Activated CD8-positive, alpha-beta T cell treated with anti-CD3 and anti-CD28 coated beads for 36 hours (primary cell): ENCODE measurements at places on chromosomes 13 and 19. TPM values are rescaled to one million over a fixed set of nuclear protein-coding genes. Genes with fewer than 3 reads are reported as not detected.

GRCh38 chr13:41820581-41821237, 140.2 kb downstream of the VWA8 start:
- H3K27ac ChIP-seq = no peak overlapping the region
- H3K36me3 ChIP-seq = peaks cover 26% of the 10 kb centered on the region

- H3K4me1 ChIP-seq = no peaks in the 10 kb centered on the region
- H3K36me3 ChIP-seq = no peaks in the 10 kb centered on the region
- DNase-seq = no peak
- H3K27me3 ChIP-seq = no peaks in the 10 kb centered on the region
- H3K27ac ChIP-seq = no peak overlapping the region
- no peak overlapping the region for H3K4me3 ChIP-seq
These were observed 580.6 kb upstream of the SPRY2 start for GRCh38 chr13:80921541-80921940.

- no peak overlapping the region for H3K27ac ChIP-seq
- DNase-seq = no peak
- no peaks in the 10 kb centered on the region for H3K4me1 ChIP-seq
- no peak overlapping the region for H3K4me3 ChIP-seq
- no peaks in the 10 kb centered on the region for H3K36me3 ChIP-seq
These were observed 279.2 kb downstream of the DACH1 start for GRCh38 chr13:71587817-71588216.

DNA sequence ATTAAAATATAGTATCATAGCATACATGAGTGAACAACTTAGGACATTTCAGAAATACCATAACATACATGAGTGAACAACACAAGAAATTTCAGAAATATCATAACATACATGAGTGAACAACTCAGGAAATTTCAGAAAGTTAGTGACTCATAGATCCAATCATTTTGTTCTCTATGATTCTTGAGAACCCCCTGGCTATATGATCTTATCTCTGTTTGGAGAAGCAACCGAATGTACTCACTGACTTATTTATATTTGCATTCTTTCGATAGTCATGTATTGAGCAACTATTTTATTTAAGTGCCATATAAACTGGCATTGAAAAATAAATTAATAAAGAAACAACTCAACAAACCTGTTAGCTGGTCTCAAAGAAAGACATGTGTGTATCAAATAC, 251.1 kb downstream of the EFNB2 start:
- H3K27ac ChIP-seq = no peak overlapping the region
- peaks cover 2% of the 10 kb centered on the region for H3K27me3 ChIP-seq
- no peaks in the 10 kb centered on the region for H3K4me1 ChIP-seq
- H3K36me3 ChIP-seq = no peaks in the 10 kb centered on the region
- DNase-seq = no peak

DNA sequence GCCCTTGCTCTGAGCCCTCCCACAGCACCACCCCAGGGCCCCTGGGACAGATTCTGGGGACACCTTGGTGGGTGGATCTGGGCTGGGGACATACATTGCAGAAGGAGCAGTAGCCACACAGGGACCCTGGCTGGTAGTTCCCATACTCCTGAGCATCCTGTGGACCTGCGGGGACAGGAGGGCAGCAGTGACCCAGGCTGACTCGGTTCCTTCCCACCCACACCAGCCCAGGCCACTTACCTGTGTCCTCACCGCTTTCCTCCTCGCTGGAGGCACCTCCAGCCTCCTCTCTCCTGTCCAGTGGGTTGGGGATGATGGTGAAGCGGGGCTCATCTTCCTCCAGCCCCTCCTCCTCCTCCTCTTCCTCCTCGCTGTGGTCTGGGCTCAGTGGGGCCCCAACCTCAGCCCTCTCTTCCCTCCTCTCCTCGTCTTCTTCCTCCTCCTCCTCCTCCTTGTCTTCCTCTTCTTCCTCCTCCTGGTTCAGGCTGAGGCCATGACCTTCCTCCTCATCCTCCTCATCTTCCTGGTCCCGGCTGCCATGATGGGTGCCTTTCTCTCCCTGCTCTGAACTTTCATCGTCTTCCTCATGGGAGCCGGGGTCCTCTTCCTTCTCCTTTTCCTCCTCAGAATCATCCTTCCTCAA, 1.9 kb downstream of the HRC start:
- DNase-seq = no peak
- H3K27me3 ChIP-seq = peaks cover 72% of the 10 kb centered on the region
- H3K4me1 ChIP-seq = peaks cover 26% of the 10 kb centered on the region

BABAM1 gene
- total RNA-seq = 105 TPM

ZNF808 gene
- 32.4 TPM for total RNA-seq

DNA sequence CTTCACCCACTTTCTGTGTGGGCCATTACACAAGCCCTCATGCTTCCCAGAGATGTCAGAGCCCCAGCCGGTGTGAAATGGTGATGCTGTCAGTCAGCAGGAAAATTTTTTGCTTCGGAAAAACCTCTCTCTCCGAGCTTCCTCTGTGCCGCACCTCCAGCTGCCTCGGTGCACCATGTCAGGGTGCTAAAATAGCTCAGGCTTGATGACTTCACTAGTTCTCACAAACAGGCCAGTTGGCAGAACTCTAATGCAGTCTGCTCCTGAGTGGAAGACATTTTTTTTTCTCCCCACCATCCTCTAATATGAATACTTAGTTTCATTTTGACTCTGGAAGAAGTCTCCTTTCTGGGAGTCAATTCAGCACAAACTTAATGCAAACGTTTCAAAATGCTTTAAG, 71.3 kb downstream of the KLF12 start:
- peak; percentile 40 for DNase-seq
- H3K27ac ChIP-seq = peak overlapping the region; percentile 80
- H3K36me3 ChIP-seq = peaks cover 21% of the 10 kb centered on the region
- H3K27me3 ChIP-seq = no peaks in the 10 kb centered on the region

- H3K36me3 ChIP-seq = peaks cover 8% of the 10 kb centered on the region
- peak overlapping the region; percentile 3 for H3K27ac ChIP-seq
- DNase-seq = peak; percentile 68
- peak overlapping the region; percentile 95 for H3K4me3 ChIP-seq
- peaks cover 40% of the 10 kb centered on the region for H3K4me1 ChIP-seq
These were observed 2.5 kb downstream of the KDM4B start for GRCh38 chr19:4971424-4971793.

DNA sequence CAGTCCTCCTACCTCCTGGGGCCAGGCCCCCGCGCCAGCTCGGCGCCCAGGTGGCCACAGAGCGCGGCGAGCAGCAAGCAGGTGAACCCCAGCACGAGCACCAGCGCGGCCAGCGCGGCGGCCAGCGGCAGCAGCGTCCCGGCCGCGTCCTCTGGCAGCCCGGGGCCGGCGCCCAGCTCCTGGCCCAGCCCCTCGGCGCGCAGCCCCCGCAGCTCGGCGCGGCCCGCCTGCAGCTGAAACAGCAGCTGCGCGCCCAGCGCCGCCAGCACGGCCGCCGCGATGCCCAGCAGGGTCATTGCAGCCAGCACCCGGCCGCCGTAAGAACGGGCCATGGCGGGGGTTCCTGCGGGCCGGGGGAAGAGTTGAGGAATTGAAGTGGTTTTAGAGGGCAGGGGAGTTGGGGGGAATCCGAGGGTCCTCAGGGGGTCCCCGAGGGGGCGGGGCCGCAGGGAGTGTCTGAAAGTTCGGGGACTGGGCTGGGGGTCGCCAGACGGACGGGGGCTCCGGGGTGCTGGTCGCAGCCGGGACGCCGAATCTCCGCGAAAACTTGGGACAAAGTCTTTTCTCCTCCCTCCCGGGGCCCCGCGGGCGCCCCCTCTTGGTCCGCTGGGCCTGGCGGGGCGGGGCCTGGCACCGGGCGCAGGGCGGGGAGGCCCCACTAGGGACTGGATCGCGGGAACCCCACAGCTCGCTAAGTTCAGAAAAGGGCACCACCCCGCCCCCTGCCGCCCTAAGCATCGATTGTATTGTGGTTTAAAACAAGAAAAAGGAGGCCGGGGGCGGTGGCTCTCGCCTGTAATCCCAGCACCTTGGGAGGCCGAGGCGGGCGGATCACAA, at the start of gene TMEM221:
Gene TMEM221, minus strand, starts transcription at position 538 of the 837 bp plus-strand sequence. Its CDS starts 206 bp downstream, at position 332.
- peaks cover 16% of the 10 kb centered on the region for H3K4me1 ChIP-seq
- H3K36me3 ChIP-seq = no peaks in the 10 kb centered on the region
- H3K27ac ChIP-seq = no peak within 1 kb of the TSS
- peak; percentile 83 for DNase-seq
- H3K4me3 ChIP-seq = peak within 1 kb of the TSS; percentile 25
- peaks cover 17% of the 10 kb centered on the region for H3K27me3 ChIP-seq

ZMYM5 gene
- 10.4 TPM for total RNA-seq

SULT2A1 gene
- not detected for total RNA-seq

CEACAM5 gene
- total RNA-seq = not detected

GRCh38 chr19:40717880-40718773, 1.2 kb downstream of the ITPKC start:
- H3K4me3 ChIP-seq = peak overlapping the region; percentile 82
- H3K27ac ChIP-seq = peak overlapping the region; percentile 82
- H3K4me1 ChIP-seq = peaks cover 54% of the 10 kb centered on the region
- no peaks in the 10 kb centered on the region for H3K27me3 ChIP-seq

PEAK3 gene
- total RNA-seq = not detected

GRCh38 chr19:32343550-32344262, 1.7 kb upstream of the ZNF507 start:
- H3K27me3 ChIP-seq = peaks cover 3% of the 10 kb centered on the region
- no peak overlapping the region for H3K4me3 ChIP-seq
- peaks cover 14% of the 10 kb centered on the region for H3K4me1 ChIP-seq
- no peak overlapping the region for H3K27ac ChIP-seq
- DNase-seq = no peak
- peaks cover 8% of the 10 kb centered on the region for H3K36me3 ChIP-seq

DNA sequence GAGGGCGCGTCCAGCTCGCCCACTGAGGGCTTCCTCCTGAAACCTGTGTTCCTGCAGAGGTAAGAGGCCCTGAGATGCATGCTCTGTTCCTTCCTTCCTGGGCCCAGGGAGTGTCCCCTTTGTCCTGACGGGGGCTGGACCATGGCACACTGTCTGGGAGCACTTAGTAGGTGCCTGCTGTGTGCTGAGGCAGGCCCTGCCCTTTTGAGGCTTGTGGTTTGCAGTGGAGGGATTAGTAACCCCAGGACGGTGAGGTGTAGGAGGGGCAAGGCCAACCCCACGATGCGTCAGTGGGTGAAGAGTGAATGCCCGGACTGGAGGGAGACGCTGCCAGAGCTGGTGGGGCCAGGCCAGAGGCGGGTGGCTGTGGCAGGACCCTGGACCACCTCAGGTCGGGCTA, 11.2 kb upstream of the F2RL3 start:
- no peak overlapping the region for H3K27ac ChIP-seq
- no peak for DNase-seq
- no peaks in the 10 kb centered on the region for H3K27me3 ChIP-seq
- peaks cover 16% of the 10 kb centered on the region for H3K4me1 ChIP-seq

DNA sequence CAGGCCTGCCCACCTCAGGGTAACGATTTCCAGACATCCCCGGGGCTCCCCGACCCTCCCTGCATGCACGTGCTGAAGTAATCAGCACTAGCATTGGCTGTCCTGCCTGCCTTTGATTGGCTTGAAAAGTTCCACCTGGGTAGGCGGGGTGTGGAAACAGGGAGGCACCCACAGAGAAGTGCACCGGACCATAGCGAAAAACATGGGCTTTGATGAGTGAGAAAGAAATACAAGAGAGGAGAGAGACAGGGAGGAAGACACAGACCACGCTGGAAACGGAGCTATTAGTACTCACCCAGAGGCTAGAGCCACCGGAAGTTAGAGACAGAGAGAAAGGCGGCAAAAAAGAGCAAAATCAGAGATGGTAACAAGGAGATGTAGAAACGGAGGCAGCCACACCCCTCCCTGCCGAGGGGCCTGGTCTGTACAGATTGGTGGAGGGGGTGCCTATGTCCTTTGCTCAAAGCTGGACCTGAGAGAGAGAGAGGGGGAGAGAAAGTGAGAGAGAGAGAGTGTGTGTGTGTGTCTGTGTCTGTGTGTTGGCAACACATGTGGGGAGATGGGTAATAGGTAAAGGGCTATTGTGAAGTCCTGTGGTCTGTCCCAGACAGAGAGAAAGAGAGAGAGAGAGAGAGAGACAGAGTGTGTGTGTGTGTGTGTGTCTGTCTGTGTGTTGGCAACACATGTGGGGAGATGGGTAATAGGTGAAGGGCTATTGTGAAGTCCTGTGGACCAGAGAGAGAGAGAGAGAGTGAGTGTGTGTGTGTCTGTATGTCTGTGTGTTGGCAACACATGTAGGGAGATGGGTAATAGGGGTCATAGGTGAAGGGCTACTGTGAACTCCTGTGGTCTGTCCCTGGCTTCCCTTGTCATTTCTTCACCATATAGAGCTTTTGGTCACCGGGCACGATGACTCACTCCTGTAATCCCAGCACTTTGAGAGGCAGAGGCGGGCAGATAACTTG, 2.9 kb downstream of the CGB3 start:
- H3K4me1 ChIP-seq = peaks cover 30% of the 10 kb centered on the region
- H3K27me3 ChIP-seq = peaks cover 9% of the 10 kb centered on the region
- no peaks in the 10 kb centered on the region for H3K36me3 ChIP-seq
- peak overlapping the region; percentile 6 for H3K27ac ChIP-seq
- DNase-seq = peak; percentile 35
- no peak overlapping the region for H3K4me3 ChIP-seq

DNA sequence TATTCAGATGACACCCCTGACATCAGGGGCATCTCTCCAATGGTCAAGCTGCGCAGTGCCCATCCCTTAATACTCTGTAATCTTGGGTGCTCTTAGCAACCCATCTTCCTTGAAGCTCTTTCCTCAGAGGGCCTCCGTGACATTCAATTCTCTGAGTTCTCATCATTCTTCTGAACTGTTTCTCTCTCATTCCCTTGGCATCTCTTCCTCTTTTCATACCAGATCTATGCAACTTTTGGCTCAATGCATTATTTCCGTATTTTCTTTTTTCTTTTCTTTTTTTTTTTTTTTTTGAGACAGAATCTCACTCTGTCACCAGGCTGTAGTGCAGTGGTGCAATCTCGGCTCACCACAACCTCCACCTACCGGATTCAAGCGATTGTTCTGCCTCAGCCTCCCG, 53.9 kb downstream of the PCDH8 start:
- DNase-seq = no peak
- H3K36me3 ChIP-seq = no peaks in the 10 kb centered on the region
- H3K4me3 ChIP-seq = no peak overlapping the region
- H3K27ac ChIP-seq = no peak overlapping the region
- H3K4me1 ChIP-seq = no peaks in the 10 kb centered on the region

- no peak overlapping the region for H3K27ac ChIP-seq
- no peak for DNase-seq
- peaks cover 32% of the 10 kb centered on the region for H3K4me1 ChIP-seq
- H3K4me3 ChIP-seq = peak overlapping the region; percentile 96
These were observed 1.6 kb downstream of the CLN5 start for GRCh38 chr13:76993473-76993872.

NCR1 gene
- 0.58 TPM for total RNA-seq

- H3K27ac ChIP-seq = no peak overlapping the region
- H3K27me3 ChIP-seq = no peaks in the 10 kb centered on the region
- H3K4me1 ChIP-seq = no peaks in the 10 kb centered on the region
- H3K4me3 ChIP-seq = no peak overlapping the region
These were observed 56.8 kb upstream of the LATS2 start for GRCh38 chr13:21118180-21118579.

DNA sequence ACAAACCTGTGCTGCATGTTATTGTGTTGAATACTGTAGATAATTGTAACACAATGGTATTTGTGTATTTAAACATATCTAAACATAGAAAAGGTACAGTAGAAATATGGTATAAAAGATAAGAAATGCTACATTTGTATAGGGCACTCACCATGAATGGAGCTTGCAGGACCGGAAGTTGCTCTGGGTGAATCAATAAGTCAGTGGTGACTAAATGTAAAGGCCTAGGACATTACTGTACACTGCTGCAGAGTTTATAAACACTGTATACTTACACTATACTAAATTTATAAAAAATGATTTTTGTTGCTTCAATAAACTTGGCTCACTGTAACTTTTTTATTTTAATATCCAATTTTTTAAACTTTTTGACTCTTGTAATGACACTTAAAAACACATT, 34.4 kb downstream of the LMO7 start:
- H3K36me3 ChIP-seq = no peaks in the 10 kb centered on the region
- no peaks in the 10 kb centered on the region for H3K27me3 ChIP-seq
- H3K4me3 ChIP-seq = no peak overlapping the region
- no peaks in the 10 kb centered on the region for H3K4me1 ChIP-seq
- DNase-seq = no peak
- no peak overlapping the region for H3K27ac ChIP-seq
